Retina (tissue), 1 donor: ENCODE measurements at places on chromosomes 13 and 19.

GRCh38 chr19:52993342-52994178, 20.2 kb upstream of the ERVV-1 start:
- DNase-seq = peak; percentile 84

DNA sequence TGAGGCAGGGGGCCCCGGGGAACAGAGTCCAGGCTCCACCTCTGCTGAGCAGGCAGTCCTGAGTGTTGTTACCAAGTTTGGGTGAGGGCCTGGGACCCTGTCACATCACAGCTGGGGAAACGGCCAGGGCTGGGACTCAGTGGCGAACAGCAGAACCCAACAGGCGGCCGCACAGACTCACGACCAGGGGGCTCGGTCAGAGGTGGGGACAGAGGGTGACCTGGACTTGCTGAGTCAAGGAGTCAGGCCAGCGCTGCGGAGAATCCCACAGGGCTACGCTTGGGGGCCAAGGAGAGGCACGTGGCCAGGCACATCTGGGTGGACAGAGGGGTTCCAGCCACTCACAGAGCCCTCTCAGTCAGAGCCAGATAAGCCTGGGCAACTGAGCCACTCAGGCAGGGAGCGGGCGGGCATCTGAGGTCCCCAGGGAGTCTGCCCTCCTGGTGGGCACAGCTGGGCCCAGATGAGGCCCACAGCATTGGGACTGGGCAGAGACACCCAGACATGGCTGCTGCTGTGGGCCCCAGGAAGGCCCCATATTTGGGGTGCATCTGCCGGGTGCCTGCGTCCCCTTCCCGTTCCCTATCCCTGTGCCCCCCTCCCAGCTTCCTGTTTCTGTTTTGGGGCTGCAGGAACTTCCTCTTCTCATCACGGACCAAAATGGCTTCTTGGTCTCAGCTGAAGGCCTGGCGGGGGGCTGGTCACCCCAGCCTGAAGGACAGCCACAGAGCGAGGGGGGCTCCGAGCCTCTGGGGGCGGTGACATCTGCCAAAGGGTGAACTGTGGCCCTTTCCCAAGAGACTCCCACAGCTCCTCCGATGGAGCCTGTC, 34.0 kb downstream of the CEBPA start:
- DNase-seq = no peak

- DNase-seq = no peak
Observed at GRCh38 chr13:21949818-21950429, 279.1 kb downstream of the FGF9 start.

GRCh38 chr19:38869836-38870607, 8.1 kb downstream of the RINL start:
- peak; percentile 85 for DNase-seq

GRCh38 chr19:55089342-55089944, 13.8 kb downstream of the EPS8L1 start:
- DNase-seq = no peak

DNA sequence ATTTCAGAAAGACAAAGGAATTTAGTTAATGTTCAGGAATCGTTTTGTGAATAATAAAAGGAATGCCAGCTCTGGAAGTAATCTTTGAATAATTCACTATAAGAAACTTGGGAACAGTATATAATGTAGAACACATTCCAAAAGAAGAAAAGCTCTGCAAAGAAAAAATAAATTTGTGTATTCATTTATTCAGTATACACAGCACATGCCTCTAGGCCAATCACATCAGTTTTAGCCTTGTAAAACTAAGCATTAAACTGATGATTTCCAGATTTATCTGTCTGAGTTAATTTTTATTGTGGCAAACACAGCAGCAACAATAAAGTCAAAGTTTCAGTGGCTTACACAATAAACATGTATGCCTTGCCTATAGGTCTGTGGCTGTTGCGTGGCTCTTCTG, 5.7 kb upstream of the RXFP2 start:
- no peak for DNase-seq

GRCh38 chr13:59064042-59064441, 1099.7 kb downstream of the DIAPH3 start:
- DNase-seq = no peak

- DNase-seq = no peak
Observed at GRCh38 chr13:78636495-78636894, 22.5 kb downstream of the OBI1 start.

GRCh38 chr19:2475018-2475701, 767 bp upstream of the GADD45B start:
- DNase-seq = peak; percentile 73

GRCh38 chr13:94020833-94021232, 458.6 kb downstream of the DCT start:
- DNase-seq = no peak

DNA sequence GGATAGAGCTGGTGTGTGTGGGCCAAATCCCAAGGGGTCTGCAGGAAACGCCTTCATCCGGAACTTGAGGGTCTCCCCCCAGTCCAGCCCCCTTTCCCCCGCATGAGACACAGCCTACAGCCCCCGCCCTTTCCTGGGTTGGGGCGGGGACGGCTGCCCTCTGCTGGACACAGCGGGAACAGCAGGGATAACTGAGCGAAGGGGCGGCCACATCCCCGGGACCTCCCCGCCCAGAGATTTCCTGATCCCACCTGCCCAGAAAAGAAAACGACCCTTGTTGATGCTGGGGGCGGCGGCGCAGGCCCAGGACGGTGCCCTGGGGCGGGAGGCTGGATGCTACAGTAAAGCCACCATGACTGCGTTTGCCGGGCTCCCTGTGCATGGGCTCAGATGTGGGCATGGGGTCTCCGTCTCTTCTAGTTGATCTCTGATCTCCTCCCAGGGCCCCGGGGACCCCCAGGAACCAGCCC, 14.2 kb downstream of the ONECUT3 start:
- DNase-seq = peak; percentile 85

DNA sequence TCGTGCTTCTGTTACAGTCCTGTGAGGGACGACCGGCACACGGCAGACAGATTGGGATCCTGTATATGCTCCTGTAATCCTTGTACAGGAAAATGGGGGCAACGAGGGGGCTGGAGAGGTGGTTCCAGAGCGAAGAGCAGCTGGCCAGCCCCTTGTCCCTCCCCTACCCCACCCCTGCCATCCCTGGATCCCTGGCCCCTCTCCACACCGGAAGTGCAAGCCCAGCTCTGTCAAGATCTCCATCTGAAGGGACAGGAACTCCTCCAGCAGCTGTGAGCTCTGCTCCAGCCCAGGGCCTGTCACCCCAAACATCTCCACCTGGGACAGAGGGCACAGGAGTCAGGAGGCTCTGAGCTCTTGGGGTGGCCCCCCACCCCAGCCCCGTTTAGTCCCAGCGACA, 5.5 kb upstream of the CCER2 start:
- DNase-seq = no peak

GRCh38 chr19:9586764-9587163, 2.5 kb upstream of the ZNF121 start:
- peak; percentile 62 for DNase-seq

DNA sequence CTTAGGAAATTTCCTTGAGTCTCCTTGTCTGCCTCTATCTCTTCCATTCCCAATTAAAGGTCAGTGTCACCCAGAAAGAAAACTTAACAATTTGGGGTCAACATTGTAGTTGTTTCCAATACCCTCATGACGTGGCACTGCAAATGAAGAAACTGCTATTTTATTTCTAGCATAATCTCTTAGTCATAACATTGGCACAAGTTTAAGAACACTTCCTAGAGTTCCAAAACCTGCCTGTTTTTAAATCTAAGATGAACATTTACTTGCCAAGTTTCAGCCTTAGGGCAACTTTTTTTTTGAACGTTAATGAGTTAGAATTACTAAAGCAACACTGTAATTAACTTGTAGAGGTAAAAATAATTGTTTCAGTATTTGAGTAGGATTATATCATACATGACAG, 108.0 kb downstream of the LMO7 start:
- no peak for DNase-seq

GRCh38 chr13:60757501-60758215, 360.6 kb downstream of the TDRD3 start:
- DNase-seq = no peak

DNA sequence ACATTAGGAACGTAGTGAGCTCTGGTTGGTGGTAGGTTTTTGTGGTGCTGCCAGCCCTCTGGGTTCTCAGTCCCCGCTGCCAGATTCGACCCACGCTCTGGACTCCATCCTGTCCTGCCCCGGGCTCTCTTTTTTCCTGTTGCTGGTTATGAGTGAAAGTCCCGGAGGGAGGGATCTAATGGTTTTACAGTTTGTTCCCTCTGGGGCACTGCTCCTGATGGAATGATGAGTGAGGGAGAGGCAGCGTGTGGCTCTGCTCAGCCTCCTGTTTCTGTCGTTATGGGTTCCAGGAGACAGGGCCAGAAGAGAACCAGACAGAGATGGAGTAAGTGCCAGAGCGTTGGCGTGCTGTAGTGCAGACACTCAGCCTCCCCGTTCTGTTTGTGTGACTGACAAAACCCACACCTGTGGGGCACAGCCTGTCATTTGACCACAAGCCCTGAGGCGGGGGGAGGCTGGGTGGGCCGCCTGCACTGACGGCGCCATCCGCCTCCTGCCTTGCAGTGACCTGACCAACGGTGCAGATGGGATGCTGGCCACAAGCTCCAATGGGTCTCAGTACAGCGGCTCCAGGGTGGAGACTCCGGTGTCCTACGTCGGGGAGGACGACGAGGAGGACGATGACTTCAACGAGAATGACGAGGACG, 18.3 kb downstream of the ATP4B start:
- no peak for DNase-seq

- DNase-seq = no peak
Observed at GRCh38 chr19:6239871-6240676, 39.7 kb downstream of the MLLT1 start.

GRCh38 chr13:46211483-46212351, at the start of gene LRRC63:
LRRC63 (plus strand) TSS chr13:46211928; CDS start chr13:46213035, 1,107 bp downstream.
- DNase-seq = peak; percentile 82

DNA sequence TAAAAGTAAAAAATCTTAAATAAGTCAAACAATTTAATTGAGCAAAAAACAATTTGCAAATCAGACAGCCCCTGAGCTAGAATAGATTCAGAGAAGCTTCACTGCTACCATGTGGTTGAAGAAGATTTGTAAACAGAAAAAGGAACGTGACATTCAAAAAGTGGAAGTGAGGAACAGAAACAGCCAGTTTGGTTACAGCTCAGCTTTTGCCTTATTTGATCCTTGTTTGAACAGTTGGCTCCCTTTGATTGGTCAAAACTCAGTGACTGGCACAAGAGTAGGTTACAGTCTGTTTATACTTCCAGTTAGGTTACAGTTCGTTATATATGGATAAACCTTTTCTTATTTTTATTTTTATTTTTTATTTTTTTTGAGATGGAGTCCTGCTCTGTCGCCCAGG, 5.8 kb downstream of the ZNF221 start:
- no peak for DNase-seq

DNA sequence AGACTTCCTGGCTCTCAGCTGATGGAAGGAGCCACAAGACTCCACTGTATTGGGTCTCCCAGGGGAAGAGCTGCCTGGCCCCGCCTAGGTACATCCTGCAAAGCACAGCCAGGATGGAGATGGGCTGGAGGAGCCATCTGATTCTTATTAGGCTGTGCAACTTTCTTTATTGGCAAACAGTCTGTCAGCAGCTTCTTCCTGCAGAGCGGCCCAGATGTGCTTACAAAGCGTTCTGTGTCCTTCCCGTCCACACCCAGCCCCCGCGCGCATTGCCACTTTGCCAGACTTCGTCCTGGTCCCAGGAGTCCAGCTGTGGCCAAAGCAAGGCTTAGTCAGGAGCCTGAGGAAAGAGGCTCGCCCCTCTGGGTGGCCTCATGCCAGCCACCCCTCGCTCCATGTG, 409.3 kb downstream of the ZNF536 start:
- no peak for DNase-seq

- no peak for DNase-seq
Observed at GRCh38 chr13:91459485-91459884, 61.1 kb downstream of the GPC5 start.

DNA sequence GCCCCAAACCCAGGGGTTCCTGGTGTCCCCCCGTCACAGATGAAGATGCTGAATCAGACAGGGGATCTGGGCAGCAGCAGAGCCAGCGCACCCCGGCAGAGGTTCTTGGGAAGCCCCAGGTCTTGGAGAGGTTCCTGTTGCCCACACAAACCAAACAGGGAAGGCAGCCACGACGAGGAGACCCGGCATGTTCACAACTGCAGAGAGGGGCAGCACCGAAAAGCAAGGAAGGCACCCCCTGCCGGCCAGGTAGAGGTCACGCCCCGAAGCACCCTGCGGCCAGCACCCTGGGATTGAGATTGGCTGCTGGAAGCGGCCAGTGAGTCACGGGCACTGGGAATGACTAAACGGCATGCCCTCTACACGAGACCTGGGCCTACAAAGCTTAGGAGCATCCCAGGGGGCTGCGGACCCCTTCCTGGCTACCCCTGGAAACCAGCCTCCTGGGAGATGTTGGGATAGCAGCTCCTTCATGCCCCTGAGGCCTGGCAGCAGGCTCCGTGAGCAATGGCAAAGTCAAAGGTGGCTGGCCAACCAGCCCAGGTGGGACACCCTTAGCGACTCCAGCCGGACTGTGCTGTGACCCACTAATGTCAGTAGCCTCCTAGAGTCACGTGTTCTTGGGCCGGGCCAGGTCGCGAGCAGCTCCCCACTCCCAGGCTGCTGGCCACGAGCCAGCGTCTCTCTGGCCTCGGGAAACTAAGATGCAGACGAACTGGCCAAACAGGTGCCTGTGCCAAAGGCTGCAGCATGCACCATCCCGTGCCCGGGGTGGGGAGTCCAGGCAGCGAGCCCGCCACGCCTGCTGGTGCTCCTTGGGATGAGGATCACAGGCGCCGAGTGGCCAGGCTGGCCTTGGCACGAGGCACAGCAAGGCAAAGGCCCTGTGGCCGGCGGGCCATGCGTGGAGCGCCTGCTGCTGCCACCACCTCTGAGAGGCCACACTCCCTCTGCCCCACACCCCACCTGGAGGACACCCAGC, 43.2 kb downstream of the MLLT1 start:
- no peak for DNase-seq

- no peak for DNase-seq
Observed at GRCh38 chr13:42652642-42653415, 78.9 kb downstream of the TNFSF11 start.

GRCh38 chr19:33977756-33978685, 181.4 kb downstream of the KCTD15 start:
- no peak for DNase-seq

DNA sequence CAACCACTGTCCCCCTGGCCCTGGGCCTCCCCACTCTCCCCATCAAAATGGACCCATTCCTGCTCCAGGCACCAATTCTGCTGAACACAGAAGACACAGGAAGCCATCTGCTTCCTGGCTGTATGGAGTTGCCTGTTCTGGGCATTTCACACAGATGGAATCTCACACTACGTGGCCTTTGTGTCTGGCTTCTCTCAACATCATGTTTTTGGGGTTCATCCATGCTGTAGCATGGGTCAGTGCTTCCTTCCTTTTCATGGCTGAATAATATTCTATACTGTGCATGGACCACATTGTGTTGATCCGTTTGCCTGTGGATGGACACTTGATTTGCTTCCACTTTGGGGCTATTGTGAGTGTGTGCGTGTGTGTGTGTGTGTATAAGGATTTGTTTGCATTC, 15.0 kb upstream of the KLF2 start:
- no peak for DNase-seq

GRCh38 chr13:111515307-111515617, 194.8 kb downstream of the TEX29 start:
- no peak for DNase-seq

GRCh38 chr19:44643605-44644401, at the start of gene PVR:
PVR (plus strand) TSS chr19:44643910; CDS start chr19:44644097, 187 bp downstream.
- peak; percentile 89 for DNase-seq

- DNase-seq = peak; percentile 31
Observed at GRCh38 chr13:41222259-41222852, 28.0 kb upstream of the KBTBD7 start.

GRCh38 chr13:21747456-21747855, 76.6 kb downstream of the FGF9 start:
- DNase-seq = peak; percentile 29
